Occipital lobe (tissue), 3 donors: ENCODE measurements at places on chromosomes 12 and 14. TPM values are rescaled to one million over a fixed set of nuclear protein-coding genes. Genes with fewer than 3 reads are reported as not detected.

The TC2N gene
- 22.8 TPM for total RNA-seq

The ESR2 gene
- 1.4 TPM for total RNA-seq

The MSI1 gene
- 7.5 TPM for total RNA-seq

The GPR137C gene
- total RNA-seq, result 27.8 TPM

The NID2 gene
- total RNA-seq, result 8.9 TPM

The SUPT16H gene
- 96.7 TPM for total RNA-seq

The TMEM63C gene
- total RNA-seq, result 10.8 TPM

The MSRB3 gene
- 3.9 TPM for total RNA-seq

The DEGS2 gene
- total RNA-seq, result 1.4 TPM

The GALNT6 gene
- 0.94 TPM for total RNA-seq

The PMCH gene
- total RNA-seq, result not detected

The DPF3 gene
- 5.3 TPM for total RNA-seq

The LMO3 gene
- 363 TPM for total RNA-seq

The PLEKHD1 gene
- 0.16 TPM for total RNA-seq

The TAS2R14 gene
- total RNA-seq, result 11.4 TPM

The ANKRD33 gene
- not detected for total RNA-seq

The MTRFR gene
- 13.9 TPM for total RNA-seq

The SMCO3 gene
- total RNA-seq, result not detected

The HNRNPC gene
- total RNA-seq, result 531 TPM
